Right renal pelvis (tissue), 4 donors: ENCODE measurements at places on chromosomes 3 and 15. TPM values are rescaled to one million over a fixed set of nuclear protein-coding genes. Genes with fewer than 3 reads are reported as not detected.

DNA sequence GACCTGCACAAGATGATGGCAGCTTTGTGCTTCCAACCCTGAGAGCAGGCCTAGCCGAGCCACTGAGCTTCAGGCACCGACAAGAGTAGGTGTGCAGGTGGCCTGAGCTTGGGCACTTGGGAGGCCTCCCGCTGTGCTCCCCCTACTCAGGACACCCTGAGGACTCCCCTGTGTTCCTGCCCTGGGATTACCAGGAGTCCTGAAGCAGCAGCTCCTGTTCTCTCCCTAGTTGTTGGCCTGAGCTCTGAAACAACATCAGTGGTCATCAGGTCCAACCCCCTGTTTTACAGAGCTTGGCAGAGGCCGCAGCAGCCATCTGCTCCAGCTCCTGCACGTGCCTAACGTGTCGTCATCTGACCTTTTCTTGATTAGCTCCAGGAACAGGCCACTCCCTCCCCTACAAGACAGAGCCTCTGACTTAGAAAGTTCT is 8.0 kb upstream of the MESP2 start:
- no peak for DNase-seq

The UACA gene
- polyA plus RNA-seq, result 98.1 TPM

The BAHD1 gene
- 20.4 TPM for polyA plus RNA-seq

GRCh38 chr3:139695007-139695406 is 17.2 kb upstream of the NMNAT3 start:
- DNase-seq, result no peak

The ACTRT3 gene
- polyA plus RNA-seq, result 5.1 TPM

GRCh38 chr15:73694419-73694818 is 10.2 kb downstream of the CD276 start:
- DNase-seq, result no peak

- DNase-seq, result no peak
Observed at GRCh38 chr3:140830391-140830790, 111.2 kb upstream of the SLC25A36 start.

DNA sequence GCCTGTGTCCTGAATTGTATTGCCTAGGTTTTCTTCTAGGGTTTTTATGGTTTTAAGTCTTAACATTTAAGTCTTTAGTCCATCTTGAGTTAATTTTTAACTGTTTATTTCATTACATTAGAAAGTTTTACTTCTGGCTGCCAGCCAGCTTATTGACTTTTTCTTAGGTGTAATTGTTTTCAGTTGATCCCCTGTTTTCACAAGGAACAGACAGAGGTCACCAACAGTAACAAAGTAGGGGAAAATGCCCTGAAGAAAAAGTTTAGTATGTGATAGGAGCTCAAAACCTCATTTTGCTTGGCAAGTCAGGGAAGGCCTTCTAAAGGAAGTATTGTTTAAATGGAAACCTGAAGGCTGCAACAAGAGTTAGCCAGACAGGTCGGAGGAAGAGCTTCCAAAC is 10.4 kb downstream of the WDR48 start:
- DNase-seq, result no peak

DNA sequence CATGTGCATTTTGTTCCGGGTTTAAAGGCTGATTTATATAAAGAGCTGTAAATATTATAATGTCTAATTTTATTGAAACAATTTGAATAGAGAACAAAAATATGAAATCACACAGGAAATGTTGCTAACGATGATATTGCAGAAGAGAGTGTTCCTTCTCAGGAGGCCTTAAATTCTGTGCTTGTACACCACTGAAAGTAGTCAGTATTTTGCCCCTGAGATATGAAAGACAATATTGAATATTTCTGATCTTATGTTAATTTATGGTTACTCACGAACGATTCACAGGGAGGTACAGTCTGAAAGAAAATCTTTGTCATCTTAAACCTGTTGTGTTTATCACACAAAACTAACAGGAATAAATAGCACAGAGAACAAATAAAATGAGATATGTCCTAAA is 213.2 kb upstream of the PLSCR5 start:
- no peak for DNase-seq

The OIP5 gene
- polyA plus RNA-seq, result 7.2 TPM

The BCL2A1 gene
- polyA plus RNA-seq, result not detected

- DNase-seq, result no peak
Observed at GRCh38 chr3:119531151-119531550, 28.3 kb downstream of the CD80 start.

GRCh38 chr3:136262559-136262958 is 12.4 kb downstream of the PCCB start:
- DNase-seq, result no peak

The RPP25 gene
- polyA plus RNA-seq, result 2.8 TPM

The TICRR gene
- 9.8 TPM for polyA plus RNA-seq

- no peak for DNase-seq
Observed at GRCh38 chr3:117091676-117092075, 382.1 kb downstream of the TUSC7 start.

The ATP2C1 gene
- polyA plus RNA-seq, result 134 TPM

DNA sequence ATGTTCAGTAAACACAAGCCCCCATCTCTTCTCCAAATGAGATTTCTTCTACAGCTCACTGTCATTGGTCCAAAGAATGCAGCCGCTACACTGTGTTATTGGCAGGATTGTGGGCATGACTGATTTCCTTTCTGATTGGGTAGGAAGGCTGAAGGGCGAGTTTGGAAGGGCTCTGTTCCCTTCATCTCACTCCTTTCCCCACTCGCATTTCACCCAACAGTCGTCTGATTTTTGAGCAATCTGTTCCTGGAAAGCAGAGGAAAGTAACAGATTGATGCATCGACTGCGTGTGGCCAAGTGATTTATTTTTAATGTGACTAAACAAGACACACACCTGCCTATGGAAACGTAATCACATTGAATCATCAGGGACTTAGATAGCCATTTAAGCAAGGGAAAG is 55.5 kb downstream of the NOX5 start:
- DNase-seq, result no peak

The ZNF770 gene
- 74.0 TPM for polyA plus RNA-seq

DNA sequence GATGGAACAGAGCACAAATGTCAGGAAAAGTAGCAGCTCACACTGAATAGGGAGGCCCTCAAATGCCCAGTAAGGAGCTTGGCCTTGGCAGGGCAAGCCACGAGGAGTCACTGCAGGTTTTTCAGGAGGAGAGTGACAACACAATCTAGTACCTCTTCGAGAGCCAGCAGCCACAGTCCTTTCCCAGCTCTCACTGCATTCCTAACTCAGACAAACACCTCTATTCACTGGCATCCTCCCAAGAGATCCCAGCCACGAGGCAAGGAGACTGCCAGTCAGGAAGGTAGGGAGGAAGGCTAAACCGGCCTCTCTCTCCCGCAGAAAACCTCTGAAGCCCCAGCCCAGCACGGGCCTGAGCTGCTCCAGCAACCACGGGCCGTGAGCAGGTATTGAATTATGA is 146.0 kb upstream of the SMAD3 start:
- DNase-seq, result no peak

The NEK11 gene
- polyA plus RNA-seq, result 22.2 TPM

The SLC28A1 gene
- polyA plus RNA-seq, result 4.3 TPM

The THAP10 gene
- 8.1 TPM for polyA plus RNA-seq

The SCAANT1 gene
- not detected for polyA plus RNA-seq

- DNase-seq, result no peak
Observed at GRCh38 chr3:16385151-16385550, 120.1 kb downstream of the OXNAD1 start.

DNA sequence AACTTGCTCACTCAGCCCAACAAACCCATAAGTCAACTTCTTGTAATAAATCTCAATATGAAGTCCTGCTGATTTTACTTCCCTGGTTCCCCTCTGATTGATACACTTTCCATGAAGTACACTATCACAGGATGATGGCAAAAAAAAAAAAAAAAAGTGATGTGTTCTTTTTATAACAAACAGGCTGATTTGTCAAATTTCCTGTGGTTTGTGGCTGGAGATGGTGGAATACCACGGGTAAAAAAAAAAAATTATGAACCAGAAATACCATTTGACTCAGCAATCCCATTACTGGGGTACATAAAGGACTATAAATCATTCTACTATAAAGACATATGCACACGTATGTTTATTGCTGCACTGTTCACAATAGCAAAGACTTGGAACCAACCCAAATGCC is 10.7 kb upstream of the SERPINI2 start:
- DNase-seq, result no peak

GRCh38 chr3:30613133-30613825 is 6.9 kb downstream of the TGFBR2 start:
- no peak for DNase-seq

- no peak for DNase-seq
Observed at GRCh38 chr15:83449250-83449671, 2.1 kb downstream of the SH3GL3 start.

DNA sequence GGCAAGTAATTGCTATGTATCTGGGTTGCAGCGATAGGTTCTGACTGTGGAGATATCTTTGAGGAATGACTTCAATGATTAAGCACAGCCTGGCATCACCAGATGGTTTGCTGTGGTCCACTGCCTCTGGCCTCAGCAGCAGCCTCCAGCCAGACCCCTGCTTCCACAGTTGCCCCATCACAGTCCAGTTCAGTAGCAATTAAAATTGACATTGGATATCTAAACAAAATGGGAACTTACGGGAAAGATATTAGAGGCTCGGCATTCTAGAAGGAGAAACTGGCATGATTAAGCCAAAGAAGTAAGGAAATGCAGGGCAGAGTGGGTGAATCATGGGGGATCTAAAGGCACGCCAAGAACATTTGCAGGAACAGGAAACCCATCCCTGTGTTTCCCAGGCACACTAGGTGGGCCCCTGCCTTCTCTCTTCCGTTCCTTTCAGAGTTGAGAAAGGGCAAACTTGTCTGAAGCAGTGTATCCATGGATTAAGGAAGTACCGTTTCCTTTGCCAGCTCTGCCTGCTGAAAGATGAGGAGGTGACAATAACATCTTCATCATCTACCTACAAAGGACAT is 36.3 kb upstream of the SH3BP5 start:
- no peak for DNase-seq

DNA sequence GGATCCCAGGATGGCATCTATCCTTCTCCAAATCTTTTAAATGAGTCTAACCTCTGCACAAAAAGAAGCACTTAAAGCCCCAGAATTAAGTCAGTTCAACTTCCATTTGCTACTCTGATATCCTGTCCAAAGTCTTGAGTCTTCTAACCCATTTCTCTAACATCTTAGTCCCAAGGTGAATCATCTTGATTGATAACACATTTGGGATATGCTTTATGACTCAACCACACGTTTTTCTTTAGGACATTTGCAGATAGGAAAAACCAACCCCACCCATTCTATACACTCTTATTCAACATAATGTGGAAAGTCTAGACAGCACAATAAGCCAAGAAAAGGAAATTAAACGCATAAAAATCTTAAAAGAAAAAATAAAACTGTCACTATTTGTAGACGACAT is 18.8 kb upstream of the TEX9 start:
- no peak for DNase-seq

GRCh38 chr3:139225548-139225947 is 118.3 kb upstream of the MRPS22 start:
- no peak for DNase-seq

DNA sequence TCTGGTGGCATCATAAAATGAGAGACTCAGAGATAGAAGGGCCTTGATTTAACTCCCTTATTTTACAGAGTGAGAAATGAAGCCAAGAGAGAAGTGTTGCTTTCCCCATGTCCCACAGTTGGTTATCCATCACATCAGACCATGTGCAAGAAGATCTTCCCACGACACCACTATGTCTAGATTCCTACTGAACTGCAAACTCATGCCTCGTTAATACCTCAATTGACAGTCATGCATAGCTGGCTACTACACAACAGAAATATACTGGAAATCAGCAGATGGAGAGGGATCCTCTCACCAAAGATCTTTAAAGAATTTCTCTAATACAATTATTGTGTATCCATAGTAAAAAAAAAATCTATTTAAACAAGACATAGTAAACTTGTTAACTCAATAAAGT is 33.3 kb downstream of the PEAK1 start:
- no peak for DNase-seq

DNA sequence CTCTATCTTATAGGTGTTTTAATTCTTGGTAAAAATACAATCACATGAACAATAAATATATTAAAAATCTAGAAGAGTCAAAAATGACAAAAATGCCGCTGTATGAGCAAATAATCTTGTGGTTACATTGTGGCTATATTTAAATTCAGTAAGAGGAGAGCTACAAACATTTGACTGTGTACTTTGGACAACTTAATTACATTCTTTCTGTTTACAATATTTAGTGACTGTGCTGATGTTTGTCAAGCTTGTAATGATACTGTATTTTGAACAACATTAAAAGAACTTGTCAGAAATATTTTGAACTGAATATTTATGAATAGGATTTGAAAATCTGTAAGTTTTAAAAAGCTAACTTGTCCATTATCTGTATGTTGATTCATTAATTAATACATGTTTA is 598.3 kb downstream of the SI start:
- DNase-seq, result no peak

- DNase-seq, result no peak
Observed at GRCh38 chr15:52037889-52038505, 19.0 kb downstream of the MAPK6 start.

DNA sequence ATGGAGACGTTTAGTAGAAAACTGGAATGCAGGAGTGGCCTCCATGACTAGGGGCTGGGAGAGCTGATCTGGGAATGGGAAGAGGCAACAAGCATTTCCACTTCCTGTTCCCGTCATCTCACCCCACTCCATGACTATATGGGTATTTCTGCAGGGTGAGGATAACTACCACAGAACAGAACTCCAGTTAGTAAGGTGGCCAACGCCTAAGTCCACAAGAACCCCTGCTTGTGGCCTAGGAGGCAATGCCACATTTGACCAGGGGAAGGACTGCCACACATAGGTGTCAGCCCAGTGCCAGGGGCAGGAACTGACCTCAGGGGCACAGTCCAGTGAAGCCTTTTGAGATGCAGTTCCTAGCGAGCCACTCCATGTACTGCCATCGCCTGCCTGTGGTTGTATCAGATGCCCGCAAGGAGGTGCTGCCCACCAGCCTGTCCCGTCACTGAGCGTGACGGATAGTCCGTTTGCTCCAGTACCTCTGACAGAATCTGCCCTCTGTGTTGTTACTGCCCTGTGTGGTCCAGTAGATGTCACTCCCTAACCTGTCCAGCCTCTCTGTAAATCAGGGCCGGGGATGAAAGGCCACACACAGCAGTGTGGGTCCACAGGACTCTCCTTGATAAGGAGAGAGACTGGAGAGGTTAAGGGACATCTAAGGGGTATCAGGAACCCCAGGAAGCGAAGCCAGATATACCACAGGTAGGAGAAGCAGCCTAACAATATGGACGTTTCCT is 3.5 kb upstream of the MTFMT start:
- DNase-seq, result no peak

The RPL32 gene
- polyA plus RNA-seq, result 2,243 TPM

GRCh38 chr15:55742498-55742926 is 440 bp downstream of the PRTG start:
- no peak for DNase-seq
